ENCODE measurements at places on chromosomes 3 and 15. TPM values are rescaled to one million over a fixed set of nuclear protein-coding genes. Genes with fewer than 3 reads are reported as not detected.

Gene C3orf20
- 0.23 TPM for total RNA-seq

Gene MYRIP
- total RNA-seq: not detected

Gene SNX22
- total RNA-seq: 0.68 TPM

Gene IQCF2
- total RNA-seq: not detected

- no peak overlapping the region for H3K4me3 ChIP-seq
- H3K27me3 ChIP-seq: peaks cover 8% of the 10 kb centered on the region
- no peak overlapping the region for H3K27ac ChIP-seq
- DNase-seq: no peak
- no peaks in the 10 kb centered on the region for H3K36me3 ChIP-seq
Observed at GRCh38 chr3:160105907-160106584, 117.4 kb downstream of the IL12A start.

DNA sequence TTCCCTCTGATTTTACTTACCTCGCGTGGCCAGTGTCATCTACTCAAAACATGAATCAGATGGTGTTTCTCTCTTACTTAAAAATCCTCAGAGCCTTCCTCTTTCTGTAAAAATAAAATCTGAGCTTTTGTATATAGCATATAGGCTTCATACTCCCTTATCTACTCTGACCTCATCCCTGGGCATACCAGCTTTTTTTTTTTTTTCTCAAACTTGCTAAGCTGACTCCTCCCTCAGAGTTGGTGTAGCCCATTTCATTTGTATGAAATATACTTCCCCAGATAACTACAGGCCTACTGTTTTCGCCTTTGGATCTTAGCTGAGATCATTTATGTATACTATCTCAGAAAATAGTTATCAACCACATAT is 648.9 kb upstream of the ALCAM start:
- H3K36me3 ChIP-seq: no peaks in the 10 kb centered on the region
- no peaks in the 10 kb centered on the region for H3K4me1 ChIP-seq
- no peak overlapping the region for H3K27ac ChIP-seq
- DNase-seq: no peak

DNA sequence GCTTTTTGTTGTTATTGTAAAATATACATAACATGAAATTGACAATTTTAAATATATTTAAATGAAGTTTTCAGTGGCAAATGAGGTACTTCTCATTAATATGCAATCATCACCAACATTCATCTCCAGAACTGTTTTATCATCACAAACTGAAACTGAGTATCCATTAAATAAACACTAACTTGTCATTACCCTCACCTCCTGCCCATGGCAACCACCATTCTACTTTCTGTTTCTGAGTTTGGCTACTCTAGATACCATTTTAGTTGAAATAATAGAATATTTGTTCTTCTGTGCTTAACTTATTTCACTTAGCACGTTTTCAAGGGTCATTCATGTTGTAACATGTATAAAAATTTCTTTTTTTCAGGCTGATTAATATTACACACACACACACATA is 834.3 kb downstream of the PLOD2 start:
- no peaks in the 10 kb centered on the region for H3K4me1 ChIP-seq
- no peaks in the 10 kb centered on the region for H3K27me3 ChIP-seq
- no peaks in the 10 kb centered on the region for H3K36me3 ChIP-seq
- no peak for DNase-seq

- peaks cover 52% of the 10 kb centered on the region for H3K4me1 ChIP-seq
- H3K27ac ChIP-seq: peak overlapping the region; percentile 38
- no peaks in the 10 kb centered on the region for H3K27me3 ChIP-seq
- peaks cover 46% of the 10 kb centered on the region for H3K36me3 ChIP-seq
Observed at GRCh38 chr15:64503640-64504039, 43.3 kb downstream of the ZNF609 start.

- no peaks in the 10 kb centered on the region for H3K36me3 ChIP-seq
- DNase-seq: no peak
- H3K4me1 ChIP-seq: peaks cover 30% of the 10 kb centered on the region
- H3K27me3 ChIP-seq: peaks cover 81% of the 10 kb centered on the region
Observed at GRCh38 chr15:45114076-45114750, at the start of the genes DUOX2 and DUOXA2. TSS of gene DUOX2 (minus strand) at chr15:45114172. CDS start at chr15:45113411, 761 bp downstream. TSS of gene DUOXA2 (plus strand) at chr15:45114326. CDS start at chr15:45114606, 280 bp downstream.

DNA sequence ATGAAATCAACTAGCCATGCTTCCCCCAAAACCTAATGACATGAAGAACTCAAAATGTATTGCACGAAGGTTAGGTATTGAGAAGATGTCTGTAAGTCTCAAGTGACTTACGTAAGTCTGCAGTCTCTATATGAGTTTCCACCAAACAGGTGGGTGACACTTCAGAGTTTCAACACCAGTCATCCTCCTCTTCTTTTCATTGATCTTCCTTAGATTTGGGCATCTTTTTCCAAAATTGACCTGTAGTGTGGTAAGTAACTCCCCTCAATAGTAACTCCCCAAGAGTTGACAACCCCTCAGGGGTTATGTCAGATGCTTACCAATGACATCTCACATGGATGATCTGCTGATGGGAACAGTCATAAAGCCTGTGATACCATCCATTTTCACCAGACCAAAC is 46.1 kb downstream of the GPR176 start:
- peaks cover 14% of the 10 kb centered on the region for H3K27me3 ChIP-seq
- no peak overlapping the region for H3K4me3 ChIP-seq

- H3K36me3 ChIP-seq: peaks cover 31% of the 10 kb centered on the region
- H3K27me3 ChIP-seq: no peaks in the 10 kb centered on the region
- H3K4me3 ChIP-seq: no peak overlapping the region
- H3K4me1 ChIP-seq: peaks cover 19% of the 10 kb centered on the region
Observed at GRCh38 chr15:76289582-76289981, 21.7 kb downstream of the ETFA start.

DNA sequence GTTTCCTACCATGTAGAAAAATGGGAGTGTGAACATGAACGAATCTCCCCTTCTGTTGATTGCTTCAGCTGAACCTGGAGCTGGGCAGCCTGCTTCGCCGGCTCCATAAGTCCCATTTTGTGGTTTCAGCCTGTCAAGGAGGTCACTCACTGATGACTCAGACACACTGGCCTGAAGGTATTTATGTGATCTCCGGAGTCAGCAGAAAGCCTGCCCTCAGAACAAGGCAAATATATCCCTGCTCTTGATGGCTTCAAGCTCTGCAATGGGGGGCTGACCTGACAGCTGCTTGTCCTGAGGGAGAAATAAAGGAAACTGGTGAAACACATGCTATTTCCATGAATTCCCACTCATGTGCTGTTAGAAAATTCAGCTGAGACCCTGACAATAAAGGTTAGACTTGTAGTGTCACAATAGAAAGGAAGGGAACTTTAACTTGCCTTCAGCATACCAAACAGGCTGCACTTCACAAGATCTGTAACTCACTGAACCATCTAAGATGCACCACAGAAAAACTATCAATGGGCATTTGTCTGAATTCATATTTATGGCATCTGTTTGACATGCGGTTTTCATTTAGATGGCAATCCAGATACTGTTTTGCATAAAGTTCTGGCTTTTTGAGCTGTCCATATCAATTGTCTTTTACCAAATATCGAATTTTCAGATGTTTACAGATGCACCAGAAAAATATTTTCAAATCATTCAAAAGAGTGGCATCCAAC is 282.0 kb upstream of the VEPH1 start:
- no peak for DNase-seq
- no peaks in the 10 kb centered on the region for H3K36me3 ChIP-seq
- no peaks in the 10 kb centered on the region for H3K4me1 ChIP-seq
- H3K27ac ChIP-seq: no peak overlapping the region
- no peak overlapping the region for H3K4me3 ChIP-seq

GRCh38 chr15:68268405-68268804 is 9.1 kb upstream of the FEM1B start:
- no peaks in the 10 kb centered on the region for H3K36me3 ChIP-seq
- H3K27me3 ChIP-seq: peaks cover 31% of the 10 kb centered on the region
- H3K27ac ChIP-seq: no peak overlapping the region
- no peak for DNase-seq
- H3K4me1 ChIP-seq: no peaks in the 10 kb centered on the region
- H3K4me3 ChIP-seq: no peak overlapping the region

Measured in activated CD4-positive, alpha-beta memory T cell treated with anti-CD3 and anti-CD28 coated beads, Interleukin-2, amount 10 ng/mL, durations not matched to agents 7 days and 5 days (primary cell).